Left ventricle myocardium superior (tissue), 1 donor: ENCODE measurements at places on chromosomes 3 and 15. TPM values are rescaled to one million over a fixed set of nuclear protein-coding genes. Genes with fewer than 3 reads are reported as not detected.

The TM4SF1 gene
- total RNA-seq, result 112 TPM

The SLCO2A1 gene
- 11.6 TPM for total RNA-seq

The ZNF609 gene
- 17.7 TPM for total RNA-seq

The KLF15 gene
- total RNA-seq, result 28.5 TPM

The CFAP44 gene
- 1.9 TPM for total RNA-seq

The CD80 gene
- not detected for total RNA-seq

GRCh38 chr3:110261141-110261540, 810.5 kb upstream of the NECTIN3 start:
- DNase-seq, result no peak

- DNase-seq, result no peak
Observed at GRCh38 chr3:187994221-187995042, 159.5 kb upstream of the LPP start.

DNA sequence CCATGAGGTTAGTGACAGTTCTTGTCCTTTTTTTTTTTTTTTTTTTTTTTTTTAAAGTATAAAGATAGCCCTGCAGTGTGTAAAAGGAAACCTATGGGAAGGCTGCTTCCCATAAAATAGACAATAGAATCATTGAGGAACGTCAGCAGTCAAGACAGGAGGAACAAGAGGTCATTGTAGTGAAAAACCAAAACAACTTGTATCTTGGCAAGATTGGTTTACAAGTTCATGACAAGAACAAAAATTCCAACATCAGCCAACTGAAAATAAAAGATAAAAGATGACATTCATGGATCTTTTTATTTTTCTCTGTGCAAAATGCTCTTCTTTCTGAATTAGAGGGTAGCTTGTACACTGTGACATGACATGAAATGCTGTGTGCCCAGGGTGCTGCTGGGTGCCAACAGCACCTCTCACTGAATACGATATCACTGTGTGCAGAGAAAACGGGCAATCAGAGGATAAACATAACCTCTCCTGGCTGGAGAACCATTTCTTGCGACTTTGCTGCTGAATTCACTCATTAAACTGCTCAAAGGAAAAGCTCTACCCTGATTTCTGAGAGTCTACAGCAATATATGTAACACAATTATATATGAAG, 30.1 kb upstream of the IP6K2 start:
- DNase-seq, result no peak

- DNase-seq, result no peak
Observed at GRCh38 chr15:58981808-58982475, 5.5 kb upstream of the RNF111 start.

DNA sequence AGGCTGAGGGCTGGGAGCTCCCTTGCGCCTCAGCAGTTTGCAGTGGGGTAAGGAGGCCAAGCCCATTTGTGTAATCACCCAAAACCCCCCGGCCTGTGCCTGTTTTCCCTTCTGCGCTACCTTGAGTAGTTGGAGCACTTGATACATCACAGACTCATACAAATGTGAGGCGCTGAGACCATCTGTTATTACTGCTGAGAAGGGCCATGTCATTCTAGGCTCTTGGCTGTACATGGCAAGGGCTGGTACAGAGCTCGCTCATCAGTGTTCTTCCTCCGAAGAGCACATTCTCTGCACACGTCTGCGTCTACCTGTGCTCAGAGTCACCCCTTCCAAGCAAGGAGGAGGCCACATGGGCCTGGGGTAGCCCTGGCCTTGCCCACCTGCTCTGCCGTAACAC, 9.3 kb downstream of the PLA2G4B start:
- DNase-seq, result no peak

GRCh38 chr15:101578443-101578894, 73.7 kb downstream of the TM2D3 start:
- DNase-seq, result peak; percentile 69

- no peak for DNase-seq
Observed at GRCh38 chr3:132615881-132616280, 18.8 kb downstream of the ACKR4 start.

DNA sequence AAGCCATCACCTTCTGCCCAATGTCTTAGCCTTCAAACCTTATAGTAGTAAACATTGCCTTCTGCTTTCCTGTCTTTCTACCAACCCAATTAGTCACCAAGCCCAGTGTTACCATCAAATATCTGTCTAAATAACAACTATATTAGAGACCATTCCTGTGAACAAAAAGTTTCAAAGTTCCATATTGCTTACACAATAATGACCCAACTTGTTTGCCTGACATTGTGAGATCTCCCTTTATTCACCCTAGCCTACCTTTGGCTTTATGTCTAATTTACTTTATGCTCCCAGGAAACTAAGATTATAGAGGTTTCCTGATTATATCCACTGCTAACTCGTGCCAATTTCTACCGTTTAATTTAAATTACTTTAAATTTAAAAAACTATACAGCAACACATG, 26.0 kb upstream of the KCNAB1 start:
- no peak for DNase-seq

GRCh38 chr15:75202251-75203016, 752 bp downstream of the C15orf39 start:
- peak; percentile 89 for DNase-seq
